Activated CD4-positive, alpha-beta T cell treated with anti-CD3 and anti-CD28 coated beads, Interleukin-2, Interleukin-6, amounts not matched to agents 100 ng/mL and 50 ng/mL, durations not matched to agents 16 hours and 8 hours (primary cell): ENCODE measurements at places on chromosomes 11 and 22.

DNA sequence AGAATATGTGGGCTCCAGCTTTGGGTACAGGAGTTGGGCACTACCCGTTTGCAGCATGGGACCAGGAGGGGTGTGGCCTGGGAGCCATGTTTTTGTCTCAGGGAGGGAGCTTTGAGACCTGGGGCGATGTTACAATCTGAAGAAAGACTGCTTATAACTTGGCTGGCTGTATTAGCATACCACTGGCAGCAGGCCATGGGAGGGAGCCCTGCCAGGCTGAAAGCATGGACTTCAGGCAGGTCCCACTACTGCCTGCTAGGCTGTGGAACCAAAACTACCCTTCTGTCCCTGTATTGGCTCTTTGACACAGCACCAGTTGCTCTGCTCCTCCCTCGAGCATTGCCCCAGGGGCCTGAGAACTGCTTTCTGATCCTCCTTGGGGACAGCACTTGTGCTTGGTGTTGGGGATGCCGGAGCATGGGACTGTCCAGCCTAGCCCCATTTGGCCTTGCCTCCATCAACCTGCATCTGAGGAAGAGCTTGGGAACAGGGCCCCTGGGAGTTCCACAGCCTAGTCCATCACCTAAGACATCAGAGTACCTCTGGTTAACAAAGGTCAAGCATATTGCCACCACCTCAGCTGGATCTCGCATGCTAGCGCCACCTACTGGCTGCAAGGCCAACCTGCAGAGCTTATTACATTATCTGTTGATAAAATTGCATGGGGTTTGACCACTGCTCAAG, 217.4 kb downstream of the SBF2 start:
- DNase-seq = peak; percentile 51

GRCh38 chr11:125399945-125400344, 96.1 kb downstream of the FEZ1 start:
- DNase-seq = no peak

DNA sequence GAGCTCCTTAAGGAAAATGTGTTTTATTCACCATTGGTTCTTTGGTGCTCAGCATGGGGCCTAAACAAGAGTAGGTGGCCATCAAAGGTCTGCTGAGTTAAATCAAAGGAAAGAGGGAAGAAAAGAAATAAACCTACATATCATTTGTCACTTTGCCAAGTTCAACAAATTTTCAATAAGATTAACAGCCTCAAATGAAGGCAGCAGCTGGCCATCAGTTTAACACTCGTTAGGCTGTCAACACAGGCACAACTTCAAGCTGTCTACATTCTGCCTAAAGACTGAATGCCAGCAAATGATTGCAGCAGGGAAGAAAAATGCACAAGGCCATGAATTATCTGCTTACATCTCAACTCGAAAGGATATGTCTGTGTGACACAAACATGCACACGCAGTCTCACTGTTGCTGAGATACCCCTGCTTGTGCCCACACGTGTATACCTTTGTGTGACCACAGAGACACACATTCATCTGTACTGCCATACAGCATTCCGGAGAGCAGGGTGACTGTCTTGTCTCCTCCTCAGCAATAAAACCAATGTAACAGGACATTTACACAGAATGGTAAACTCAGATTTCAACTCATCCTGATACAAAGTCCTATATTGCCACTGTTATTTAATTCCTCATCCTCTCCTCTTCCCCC, 40.1 kb downstream of the TRIM66 start:
- DNase-seq = no peak

DNA sequence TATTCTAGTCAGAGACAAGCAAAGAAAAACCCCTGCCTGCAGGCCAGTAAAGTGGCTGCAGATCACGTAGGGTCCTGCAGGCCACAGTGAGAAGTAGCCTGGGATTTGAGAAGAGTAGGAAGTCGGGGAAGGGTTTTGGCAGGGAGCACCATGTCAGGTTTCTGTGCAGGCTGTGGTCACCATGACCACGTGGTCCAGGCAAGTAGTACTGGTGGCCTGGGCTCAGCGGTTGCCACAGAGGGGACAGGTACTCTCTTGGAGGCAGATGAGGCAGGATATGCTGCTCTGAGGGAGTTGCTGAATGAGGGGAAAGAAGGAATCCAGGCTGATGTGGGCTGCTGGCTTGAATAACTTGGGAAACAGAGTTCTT, 46.5 kb downstream of the PISD start:
- DNase-seq = no peak

GRCh38 chr11:506238-506994, 626 bp downstream of the RNH1 start:
- DNase-seq = peak; percentile 98

GRCh38 chr11:66846671-66847091, 3.4 kb downstream of the RCE1 start:
- DNase-seq = no peak

DNA sequence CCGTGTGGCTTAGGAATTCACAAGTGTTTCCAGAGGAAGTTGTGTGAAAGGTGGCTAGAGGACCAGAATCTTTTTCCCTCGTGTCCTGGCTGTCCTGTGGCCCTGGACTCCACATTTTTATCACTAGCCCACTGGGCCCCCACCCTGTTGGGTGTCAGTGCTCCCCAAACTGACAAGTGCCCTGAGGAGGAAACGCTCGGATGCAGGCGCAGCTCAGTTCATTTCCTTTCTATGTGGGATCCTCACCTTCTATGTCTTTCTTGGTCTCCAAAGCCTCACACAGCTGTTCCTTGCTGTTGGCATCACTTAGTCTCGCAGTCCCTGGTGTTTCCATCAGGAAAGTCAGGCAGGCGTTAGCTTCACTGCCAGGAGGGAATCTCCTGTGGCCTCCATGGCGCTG, 68.0 kb upstream of the KCNQ1OT1 start:
- DNase-seq = no peak

GRCh38 chr11:81744336-81745116, 989.1 kb downstream of the FAM181B start:
- no peak for DNase-seq

DNA sequence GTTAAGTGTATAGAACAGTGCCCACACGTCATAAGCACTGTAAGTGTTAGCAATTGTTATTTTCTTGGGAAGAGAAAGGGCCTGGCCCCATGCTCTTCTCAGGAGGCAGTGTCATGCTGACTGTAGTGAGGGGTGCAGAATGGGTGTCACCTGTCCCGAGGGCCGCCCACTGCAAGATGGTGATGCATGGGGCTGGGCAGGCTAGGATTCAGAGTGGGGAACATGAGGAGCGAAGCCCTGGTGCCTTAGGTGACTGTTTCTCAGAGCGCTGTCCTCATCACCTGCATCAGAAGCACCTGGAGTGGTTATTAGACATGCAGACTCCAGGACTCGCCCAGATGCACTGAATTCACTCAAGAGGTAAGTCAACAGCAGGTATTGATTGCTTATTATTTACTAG, 101.0 kb upstream of the PARVA start:
- no peak for DNase-seq

DNA sequence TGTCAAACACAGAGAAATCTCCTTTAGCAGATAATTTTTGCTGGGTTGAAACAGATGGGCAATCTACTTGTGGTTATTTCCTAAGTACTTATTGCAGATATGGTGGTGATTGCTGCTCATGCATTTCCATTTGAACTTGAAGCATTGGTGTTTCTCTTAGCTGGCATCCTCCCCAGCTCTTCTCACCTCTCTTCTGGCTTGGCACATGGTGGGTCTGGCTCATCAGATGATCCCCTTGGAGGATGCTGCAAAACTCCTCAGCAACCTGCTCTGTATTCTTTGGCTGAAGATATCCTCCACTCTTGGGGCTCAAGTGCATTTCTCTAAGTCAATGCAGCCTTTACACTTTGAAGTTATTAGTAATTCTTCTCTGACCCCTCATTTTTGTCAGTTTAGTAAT, 87.3 kb upstream of the MYO18B start:
- no peak for DNase-seq

- no peak for DNase-seq
These were observed 1398.8 kb downstream of the TBC1D22A start for GRCh38 chr22:48161298-48161697.

- DNase-seq = no peak
These were observed 53.4 kb upstream of the HTATIP2 start for GRCh38 chr11:20310137-20310536.

GRCh38 chr22:35622191-35622913, 5.2 kb upstream of the MB start:
- DNase-seq = no peak

DNA sequence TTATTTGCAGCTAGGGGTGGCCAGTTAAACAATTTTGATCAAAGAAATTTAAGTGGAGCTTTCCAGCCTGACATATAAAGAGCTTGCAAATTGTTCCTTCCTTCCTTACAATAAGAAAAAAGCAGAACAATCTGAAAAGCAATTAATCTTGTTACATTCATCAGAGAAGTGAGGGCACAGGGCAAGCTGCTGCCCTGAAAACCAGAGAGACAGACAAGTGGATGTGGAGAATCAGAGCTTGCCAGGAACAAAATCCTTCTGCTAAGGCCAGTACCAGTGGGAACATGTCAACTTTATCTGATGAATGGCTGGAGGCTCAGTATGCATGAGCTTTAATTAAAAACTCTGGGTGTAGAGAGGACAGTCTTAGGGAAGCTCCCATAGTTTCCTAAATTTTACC, 8.8 kb downstream of the CCDC179 start:
- DNase-seq = no peak

GRCh38 chr11:4068962-4069361, 25.6 kb upstream of the RRM1 start:
- no peak for DNase-seq

DNA sequence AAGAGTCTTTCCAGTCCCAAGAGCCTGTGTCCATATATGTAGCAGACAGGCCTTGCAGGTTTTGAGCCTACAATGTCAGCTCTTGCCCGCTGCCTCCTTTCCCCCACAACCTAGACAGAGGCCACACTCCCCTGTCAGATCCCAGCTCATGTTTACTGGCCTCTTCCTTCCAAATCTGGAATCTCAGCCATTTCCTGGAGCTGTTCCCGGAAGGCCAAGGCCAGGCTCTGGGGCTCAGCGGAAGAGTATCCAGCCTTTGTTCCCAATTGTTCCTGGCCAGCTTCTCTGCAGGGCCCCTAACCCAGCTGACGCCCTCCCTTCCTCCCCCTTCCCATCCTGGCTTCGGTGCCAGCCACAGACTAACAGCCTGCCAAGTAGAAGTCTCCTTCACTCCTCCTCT, 1.0 kb upstream of the ROBO4 start:
- no peak for DNase-seq

GRCh38 chr22:33051960-33052839, 6.0 kb downstream of the SYN3 start:
- no peak for DNase-seq

- no peak for DNase-seq
These were observed 246.0 kb upstream of the TENM4 start for GRCh38 chr11:79686703-79687419.

GRCh38 chr22:22069450-22070370, 87.1 kb upstream of the TOP3B start:
- DNase-seq = no peak

DNA sequence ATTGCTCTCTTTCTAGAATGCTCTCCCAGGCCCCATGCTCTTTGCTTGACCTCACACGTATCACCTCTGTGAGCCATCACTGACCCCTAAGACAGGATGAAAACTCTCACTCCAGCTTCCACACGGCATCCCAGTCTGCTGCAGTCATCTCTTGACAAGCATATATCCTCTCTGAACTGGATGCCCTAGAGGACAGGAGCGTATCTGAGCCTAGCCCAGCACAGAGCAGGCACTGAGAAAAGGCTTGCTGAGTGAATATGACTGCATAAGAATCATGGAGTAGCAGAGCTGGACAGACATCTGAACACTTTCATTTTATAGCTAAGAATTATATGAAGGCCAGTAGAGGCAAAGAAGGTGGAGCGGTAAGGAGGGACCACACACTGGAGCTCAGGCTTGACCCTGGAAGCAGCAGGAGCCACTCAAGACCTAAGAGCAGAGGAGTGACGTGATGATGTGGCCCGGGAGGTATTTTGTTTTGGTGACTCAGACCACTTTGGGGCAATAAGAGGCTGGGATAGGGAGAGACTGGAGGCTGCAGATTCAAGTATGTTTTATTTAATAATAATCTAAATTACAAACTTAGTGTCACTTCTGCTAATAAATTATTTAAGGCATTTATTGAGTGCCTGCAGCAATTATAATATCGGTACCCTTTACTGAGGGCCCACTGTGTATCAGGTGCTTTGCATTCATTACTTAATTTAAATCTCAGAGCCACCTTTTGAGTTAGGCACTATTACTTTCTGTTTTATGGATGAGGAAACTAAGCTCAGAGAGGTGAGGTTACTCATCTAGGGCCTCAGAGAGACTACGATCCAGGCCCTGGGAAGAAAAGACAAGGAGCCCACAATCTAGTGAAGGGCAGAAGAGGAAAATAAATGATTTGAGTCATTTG, 42.6 kb downstream of the MAP6 start:
- no peak for DNase-seq

- DNase-seq = no peak
These were observed 61.9 kb downstream of the EHF start for GRCh38 chr11:34682825-34683224.

- DNase-seq = no peak
These were observed 153.4 kb downstream of the CCDC34 start for GRCh38 chr11:27209562-27210005.

- no peak for DNase-seq
These were observed 201.0 kb upstream of the NAV2 start for GRCh38 chr11:19511413-19512183.

GRCh38 chr11:120343429-120343828, 7.2 kb downstream of the ARHGEF12 start:
- DNase-seq = peak; percentile 55

- DNase-seq = peak; percentile 78
These were observed 9.3 kb downstream of the CD82 start for GRCh38 chr11:44574610-44575287.

DNA sequence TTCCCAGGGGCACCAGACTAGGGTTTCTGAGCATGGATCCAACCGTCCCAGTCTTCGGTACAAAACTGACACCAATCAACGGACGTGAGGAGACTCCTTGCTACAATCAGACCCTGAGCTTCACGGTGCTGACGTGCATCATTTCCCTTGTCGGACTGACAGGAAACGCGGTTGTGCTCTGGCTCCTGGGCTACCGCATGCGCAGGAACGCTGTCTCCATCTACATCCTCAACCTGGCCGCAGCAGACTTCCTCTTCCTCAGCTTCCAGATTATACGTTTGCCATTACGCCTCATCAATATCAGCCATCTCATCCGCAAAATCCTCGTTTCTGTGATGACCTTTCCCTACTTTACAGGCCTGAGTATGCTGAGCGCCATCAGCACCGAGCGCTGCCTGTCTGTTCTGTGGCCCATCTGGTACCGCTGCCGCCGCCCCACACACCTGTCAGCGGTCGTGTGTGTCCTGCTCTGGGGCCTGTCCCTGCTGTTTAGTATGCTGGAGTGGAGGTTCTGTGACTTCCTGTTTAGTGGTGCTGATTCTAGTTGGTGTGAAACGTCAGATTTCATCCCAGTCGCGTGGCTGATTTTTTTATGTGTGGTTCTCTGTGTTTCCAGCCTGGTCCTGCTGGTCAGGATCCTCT, 709 bp downstream of the MRGPRX4 start:
- no peak for DNase-seq
